ENCODE measurements at places on chromosomes 7 and 10.

DNA sequence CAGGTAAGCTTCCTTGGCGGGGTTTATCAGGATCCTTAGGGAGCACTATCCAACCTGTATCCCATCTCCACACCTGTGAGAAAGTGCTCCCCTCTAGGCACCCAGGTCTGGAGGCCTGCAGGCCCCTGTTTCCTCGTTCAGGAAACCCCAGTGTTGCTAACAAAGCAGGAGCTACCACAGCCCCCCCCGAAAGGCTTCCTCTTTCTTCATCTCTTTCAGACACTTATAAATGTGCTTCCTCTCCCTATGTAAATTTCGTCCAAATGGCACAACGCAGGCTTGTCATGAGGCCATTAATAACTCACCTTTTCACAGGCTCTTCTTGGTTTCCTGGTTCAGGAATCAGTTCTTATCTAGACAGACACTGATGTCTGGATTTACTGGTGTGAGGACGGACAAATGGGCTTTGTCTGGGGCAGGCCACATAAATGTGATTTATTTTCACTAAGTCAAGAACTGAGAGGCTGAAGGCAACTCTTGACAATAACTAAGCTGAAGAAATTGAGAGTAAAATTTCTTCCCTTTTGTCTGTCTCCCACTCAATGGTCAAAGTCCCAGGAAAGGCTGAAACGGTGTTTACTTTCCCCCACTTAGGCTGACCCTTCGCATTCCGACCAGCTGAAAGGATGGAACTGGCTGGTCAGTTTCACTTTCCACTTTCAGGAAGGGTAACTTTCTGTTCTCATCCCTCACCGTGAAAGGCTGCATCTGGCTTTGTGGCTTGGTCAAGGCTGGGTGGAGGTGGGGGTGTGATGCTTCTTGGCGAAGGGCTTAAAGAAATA is 46.8 kb downstream of the PIK3AP1 start:
- DNase-seq: no peak

- no peak for DNase-seq
Observed at GRCh38 chr7:107505997-107506673, 36.3 kb downstream of the GPR22 start.

GRCh38 chr7:155490697-155491628 is 33.0 kb downstream of the EN2 start:
- DNase-seq: no peak

DNA sequence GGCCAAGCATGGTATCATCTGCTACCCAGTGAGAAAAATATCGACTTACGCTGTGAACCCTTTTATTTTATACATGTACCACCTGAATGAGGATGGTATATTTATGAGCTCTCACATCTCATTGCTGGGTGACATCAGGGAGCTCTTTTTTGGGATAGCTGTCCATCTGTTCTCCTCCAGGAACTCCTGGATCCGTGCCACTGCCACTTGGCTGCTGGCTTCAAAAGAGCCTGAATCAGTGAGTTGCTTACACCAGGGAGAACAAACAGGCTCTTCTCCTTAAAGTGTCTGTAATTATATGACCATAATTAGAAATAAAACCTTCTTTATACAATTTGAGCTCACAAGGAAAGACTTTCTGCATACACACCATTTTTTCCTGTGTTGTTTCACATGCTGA is 106.2 kb downstream of the KAT6B start:
- no peak for DNase-seq

DNA sequence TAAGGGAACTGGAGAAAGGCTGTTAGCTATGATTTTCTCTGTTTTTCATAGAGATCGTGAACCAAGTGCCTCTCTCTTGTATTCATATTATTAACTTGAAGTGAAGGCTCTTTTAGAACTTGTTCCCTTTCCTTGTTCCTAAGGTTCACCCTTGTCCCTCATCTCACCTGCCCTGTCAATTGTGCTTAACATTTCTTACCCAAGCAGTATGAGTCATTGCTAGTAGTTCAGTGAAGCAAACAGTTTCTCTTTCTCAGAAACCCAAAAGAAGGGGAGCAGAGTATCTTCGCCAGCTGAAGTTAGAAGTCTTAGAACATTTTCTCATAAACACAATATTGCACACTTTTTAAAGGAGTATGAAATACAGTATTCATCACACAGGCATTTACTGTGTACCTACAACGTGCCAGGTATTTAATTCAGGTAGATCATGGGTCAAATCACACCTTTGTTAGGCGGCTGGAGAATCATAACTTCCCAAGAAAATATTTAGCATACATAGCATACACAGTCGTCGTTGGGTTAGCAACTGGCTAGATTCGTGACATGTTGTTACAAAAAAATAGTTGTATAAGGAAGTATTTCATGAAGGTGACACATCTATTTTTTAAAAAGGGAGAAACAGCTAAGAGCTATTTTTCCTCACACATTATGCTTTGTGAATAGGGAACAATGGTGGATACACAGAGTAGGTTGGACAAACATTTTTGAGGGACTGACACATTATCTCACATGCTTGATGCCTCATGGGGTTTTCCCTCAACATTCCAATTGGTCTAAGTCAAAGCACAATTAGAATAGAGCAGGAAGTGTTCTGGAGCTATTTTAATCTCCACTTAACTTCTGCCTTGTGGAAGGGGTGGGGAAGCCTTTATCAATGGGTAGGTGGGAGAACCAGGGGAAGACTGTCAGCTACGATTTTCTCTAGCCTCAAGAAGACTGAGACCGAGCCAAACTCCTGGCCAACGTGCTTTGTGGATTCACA is 13.2 kb downstream of the HDAC9 start:
- peak; percentile 88 for DNase-seq

DNA sequence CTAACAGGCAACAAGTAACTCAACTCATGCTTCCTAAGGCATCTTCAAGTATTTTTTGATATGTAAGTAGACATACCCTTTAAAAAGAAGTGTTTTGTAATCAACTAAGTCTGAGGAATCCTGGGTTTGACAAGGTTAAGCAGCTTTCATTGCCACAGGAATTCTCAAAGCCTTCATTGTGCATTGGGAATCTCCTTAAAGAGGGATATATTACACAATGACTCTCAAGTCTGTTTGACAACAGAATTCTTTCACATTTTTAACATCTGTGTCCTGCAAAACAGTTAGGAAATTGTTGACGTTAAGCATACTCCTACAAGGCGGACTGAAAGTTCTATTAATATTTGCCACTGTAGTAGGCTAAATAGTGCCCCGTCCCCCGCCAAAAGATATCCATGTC is 71.4 kb downstream of the SGMS1 start:
- peak; percentile 89 for DNase-seq

DNA sequence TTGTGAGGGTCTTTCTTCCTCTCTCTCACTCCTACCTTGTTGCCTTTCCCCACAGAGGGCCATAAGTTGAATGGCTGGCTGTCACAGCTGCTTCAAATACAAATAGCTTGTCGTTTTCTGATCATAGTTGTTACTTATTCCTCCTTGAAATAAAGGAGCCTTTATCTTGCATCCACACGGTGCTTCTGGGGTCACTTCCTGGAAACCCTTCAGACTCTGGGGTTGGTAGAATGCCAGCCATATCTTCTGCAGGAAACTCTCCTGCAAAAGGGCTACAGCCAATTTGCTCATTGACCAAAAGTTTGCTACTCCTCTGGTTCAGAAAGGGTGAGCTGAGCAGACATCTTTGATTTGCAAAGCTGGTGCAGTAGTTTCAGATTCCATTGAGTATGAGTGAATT is 70.4 kb downstream of the FAM185A start:
- no peak for DNase-seq

DNA sequence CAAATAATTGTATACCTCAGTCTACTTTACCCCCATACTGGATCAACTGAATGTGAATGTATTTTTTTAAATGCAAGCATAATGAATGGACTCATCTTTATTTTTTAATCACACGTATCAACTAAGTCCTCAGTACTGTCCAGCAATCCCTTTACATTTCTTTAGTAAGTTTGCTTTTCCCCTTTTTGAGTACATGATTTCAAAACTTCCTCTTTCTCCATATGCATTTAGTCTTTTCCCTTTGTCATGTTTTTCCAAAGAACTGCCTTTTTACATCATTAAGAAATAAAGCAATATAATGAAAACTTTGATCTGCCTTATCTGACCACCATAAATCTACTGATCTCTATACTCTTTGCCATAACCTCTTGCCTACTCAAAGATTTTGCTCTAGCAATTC is 182.5 kb upstream of the AKR1E2 start:
- DNase-seq: no peak

DNA sequence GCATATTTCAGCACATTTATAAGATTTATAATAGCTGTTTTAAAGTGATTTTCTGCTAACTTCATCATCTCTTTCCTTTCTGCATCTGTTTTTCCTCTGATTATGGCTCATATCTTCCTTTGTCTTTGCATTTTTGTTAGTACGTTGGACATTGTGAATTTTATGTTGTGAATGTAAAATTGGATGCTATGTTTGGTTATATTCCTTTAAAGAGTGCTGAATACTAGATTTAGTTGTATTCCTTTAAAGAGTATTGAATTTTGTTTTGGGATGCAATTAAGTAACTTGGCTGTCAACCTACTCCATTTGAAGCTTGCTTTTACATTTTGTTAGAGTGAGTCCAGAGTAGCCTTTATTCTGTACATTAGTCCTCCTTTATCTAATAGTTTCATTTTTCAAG is 81.2 kb downstream of the ZNF777 start:
- DNase-seq: no peak
